ENCODE measurements at places on chromosomes 2 and 18.
A peak's percentile ranks its signal among the peaks of the same experiment; 100 is the strongest.

GRCh38 chr18:46008531-46008930 is 41.4 kb upstream of the EPG5 start:
- no peak for DNase-seq

DNA sequence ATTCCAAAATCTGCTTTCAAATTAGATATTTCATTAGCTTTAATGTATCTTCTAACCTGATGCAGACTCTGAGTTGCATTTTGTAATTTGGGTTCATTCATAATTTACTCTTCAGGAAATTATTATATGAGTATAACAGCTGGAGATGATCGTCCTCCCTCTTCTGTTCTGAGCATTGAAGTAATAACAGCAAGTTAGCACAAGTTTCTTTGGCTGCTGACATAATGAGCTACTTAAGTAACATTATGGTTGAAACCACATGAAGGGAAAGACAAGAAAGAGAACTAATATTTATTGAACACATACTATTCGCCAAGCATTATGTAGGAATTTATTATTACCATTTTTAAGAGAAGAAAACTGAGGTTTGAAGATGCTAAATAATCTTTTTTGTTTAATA is 75.1 kb downstream of the CPO start:
- no peak for DNase-seq

- no peak for DNase-seq
These were observed 43.6 kb downstream of the MAPRE2 start for GRCh38 chr18:35084494-35085449.

GRCh38 chr2:2026252-2026831 is 282.0 kb upstream of the PXDN start:
- no peak for DNase-seq

GRCh38 chr2:40487602-40488001 is 35.7 kb upstream of the SLC8A1 start:
- DNase-seq = no peak

DNA sequence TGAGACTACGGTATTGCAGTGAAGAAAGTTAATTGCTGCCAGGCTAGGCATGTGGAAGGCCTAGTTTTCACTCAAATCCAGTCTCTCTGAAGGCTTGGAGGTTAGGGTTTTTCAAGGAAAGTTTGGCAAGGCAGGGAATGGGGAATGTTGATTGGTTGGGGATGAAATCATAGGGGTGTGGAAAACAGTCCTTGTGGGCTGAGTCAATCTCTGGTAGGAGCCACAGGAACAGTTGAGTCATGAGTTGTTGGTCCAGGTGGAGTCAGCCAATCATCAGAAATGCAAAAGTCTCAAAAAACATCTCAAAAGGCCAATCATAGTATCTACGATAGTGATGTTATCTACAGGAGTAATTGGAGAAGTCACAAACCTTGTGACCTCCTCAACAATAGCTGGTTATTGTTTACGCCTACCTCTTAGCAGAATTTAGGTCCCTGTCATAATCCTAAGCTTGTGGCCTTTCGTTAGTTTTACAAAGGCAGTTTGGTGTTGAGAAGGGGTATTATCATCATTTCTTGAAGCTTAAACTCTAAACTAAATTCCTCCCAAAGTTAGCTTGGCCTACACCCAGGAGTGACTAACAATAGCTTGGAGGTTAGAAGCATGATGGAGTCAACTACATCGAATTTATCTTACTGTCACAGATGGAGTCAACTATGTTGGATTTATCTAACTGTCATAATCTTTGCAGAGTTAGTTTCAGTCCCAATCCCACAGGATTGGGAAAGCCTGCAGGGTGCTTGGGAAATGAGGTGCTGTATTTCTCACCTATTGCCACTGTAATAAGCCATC is 33.7 kb upstream of the APCDD1 start:
- DNase-seq = no peak

- no peak for DNase-seq
These were observed at the start of gene TMEM185B for GRCh38 chr2:120223034-120223912. TSS of gene TMEM185B (minus strand) at chr2:120223400. CDS start at chr2:120222976, 424 bp downstream.

DNA sequence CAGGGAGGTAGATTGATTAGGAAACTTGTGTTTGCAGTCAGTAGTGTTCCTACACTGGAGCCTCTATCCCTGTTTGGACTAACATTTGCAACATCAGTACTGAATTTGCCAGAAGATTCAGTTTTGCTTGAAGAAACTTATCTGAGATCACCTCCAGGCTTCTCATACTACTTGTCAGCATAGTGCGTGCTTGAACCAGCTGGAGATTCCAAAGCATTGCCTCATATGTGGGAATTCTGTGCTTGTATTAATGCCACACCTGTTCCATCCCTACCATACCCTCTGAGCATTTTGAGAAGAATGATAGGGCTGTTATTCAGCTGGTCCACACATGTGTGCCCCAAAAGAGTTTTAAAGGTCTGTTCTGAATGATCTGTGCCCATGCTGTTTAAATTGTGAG is 148.7 kb downstream of the RAPGEF4 start:
- no peak for DNase-seq

DNA sequence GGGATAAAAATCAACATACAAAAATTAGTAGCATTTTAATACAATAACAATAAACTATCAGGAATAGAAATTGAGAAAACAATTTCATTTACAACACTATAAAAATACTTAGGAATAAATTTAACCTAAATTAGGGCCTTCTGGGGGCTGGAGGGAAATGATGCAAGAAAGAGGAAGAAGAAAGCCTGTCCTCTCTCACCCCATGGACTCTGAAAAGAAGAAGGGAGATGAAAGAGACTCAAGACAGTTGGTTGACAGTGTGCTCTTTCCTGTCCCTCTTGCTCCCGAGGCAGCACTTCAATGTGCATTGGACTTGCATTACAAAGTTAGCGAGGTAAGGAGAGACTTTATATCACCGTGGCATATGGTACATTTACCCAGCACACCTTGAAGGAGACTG is 88.5 kb downstream of the VAPA start:
- DNase-seq = no peak

- DNase-seq = peak; percentile 4
These were observed 40.0 kb upstream of the SULT1C3 start for GRCh38 chr2:108199726-108200125.

- no peak for DNase-seq
These were observed 682 bp upstream of the SCLY start for GRCh38 chr2:238060096-238060541.

DNA sequence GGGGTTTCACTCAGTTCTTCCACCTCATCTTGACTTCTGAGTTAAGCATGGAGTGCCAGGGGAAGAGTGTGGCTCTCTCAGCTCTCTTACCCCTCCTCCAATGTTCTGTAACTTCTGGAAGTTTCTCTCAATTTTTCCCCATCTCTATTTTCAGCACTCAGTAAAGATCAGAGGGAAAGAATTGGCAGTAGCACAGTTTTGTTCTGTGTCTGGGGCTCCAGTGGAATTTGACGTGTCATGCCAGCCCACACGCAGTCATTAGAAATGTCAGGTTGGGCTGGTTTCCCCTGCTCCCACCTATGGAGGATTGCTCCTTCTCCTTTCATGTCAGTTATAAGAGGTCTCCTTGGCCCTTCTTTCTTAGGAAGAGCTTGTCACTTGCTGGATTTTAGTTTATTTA is 104.6 kb upstream of the COL3A1 start:
- DNase-seq = no peak

GRCh38 chr2:36389091-36389564 is 33.5 kb downstream of the CRIM1 start:
- no peak for DNase-seq

DNA sequence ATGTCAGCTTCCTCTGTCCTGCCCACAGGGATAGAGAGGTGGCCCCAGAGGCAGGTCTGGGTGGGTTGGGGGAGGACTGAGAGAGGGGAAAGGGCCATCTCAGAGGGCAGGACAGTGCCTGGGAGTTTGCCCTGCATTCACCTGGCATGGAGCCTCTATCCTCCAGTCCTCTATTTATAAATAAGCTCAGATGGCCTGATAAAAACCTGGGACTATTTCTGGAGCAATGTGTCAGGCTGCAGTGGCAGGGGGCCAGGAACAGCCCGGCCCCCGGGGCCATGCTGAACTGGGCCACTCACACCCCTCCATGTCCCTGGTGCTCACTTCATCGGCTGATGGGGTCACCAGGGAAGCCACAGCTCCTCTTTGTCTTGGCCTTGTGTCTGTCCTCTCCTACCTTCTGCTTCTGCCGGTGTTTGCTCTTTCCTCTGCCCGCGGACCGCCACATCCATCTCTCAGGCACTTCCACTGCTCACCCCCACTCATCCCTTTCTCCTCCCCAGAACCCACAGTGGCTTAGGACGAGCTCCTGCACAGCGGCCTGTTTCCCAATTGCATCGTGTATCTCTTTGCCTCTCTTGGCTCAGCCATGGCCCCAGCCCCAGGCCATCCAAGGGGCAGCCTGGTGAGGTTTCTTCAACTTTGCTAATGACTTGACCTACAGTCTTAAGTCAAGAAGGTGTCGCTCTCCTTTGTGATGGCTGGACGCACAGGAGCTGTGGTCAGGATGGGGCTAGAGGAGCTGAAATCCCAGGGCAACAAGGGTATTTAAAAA is 38.8 kb downstream of the SCTR start:
- no peak for DNase-seq

- no peak for DNase-seq
These were observed 305.7 kb upstream of the SKOR2 start for GRCh38 chr18:47557160-47557559.

DNA sequence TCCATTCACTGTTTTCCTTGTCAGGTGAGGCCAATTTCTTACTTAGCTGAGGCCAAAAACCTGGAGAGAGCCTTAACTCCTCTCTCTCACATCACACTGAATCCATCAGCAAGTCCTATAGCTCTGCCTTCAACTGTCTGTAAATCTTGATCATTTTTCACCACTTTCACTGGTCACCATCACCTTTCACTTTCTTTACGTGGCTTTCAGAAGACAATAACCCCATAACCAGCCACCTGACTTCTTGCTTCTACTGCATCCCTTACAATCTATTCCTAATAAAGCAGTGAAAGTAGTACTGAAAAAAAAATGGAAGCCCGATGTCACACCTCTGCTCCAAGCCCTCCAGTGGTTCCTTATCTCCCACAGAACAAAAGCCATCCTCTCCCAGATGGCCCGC is 7.7 kb downstream of the LOXL3 start:
- no peak for DNase-seq

DNA sequence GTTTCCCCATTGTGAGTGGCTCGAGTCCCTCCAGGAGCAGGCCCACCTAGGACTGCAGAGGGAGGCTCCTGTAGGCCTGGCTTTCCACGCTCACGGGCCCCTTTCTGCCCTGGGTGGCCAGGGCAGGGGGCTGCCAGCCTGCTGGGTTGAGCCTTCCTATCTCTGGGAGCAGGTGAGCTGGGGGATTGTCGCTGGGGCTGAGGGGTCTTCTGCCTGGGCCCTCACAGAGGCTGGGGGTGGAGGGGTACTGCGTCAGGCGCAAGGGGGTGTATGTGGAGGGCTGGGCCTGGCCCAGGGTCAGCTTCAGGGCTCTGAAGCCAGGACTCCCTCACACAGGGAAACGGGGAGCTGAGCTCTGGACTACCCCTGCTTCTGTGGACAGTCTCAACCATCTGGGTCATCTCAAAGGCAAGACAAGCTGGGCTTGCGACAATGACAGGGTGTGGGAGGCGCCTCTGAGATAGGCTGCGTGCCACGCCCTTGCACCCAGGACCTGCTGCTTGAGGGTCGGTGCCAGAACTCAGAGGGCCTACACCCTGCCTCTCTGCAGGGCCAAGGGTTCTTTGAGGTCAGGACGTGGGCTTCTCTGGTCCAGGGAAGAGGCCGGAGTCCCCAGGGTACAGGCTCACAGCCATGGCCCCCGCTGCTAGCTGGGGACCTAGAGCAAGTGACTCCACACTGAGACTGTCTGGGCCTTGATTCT is 206.1 kb downstream of the TWIST2 start:
- no peak for DNase-seq

- DNase-seq = no peak
These were observed 121.8 kb downstream of the FHOD3 start for GRCh38 chr18:36419188-36419899.

DNA sequence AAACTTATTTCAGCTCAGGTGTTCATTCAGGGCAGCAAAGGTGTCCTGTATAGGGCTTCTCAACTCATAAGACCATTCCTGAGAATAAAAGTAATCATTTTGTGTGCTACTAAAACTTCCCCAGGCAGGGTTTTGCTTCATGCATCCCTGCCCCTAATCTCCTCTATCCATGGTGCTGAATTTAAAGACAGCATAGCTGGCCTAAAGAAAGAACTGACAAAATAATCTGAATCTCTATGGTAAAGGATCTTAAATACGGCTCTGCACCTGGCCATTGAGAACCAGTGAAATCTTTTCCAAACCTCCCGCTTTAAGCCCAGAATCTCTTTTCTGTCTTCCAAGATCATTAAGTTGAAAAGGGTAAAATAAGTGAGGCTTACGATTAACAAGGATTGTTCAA is 292.1 kb upstream of the KLHL29 start:
- no peak for DNase-seq

DNA sequence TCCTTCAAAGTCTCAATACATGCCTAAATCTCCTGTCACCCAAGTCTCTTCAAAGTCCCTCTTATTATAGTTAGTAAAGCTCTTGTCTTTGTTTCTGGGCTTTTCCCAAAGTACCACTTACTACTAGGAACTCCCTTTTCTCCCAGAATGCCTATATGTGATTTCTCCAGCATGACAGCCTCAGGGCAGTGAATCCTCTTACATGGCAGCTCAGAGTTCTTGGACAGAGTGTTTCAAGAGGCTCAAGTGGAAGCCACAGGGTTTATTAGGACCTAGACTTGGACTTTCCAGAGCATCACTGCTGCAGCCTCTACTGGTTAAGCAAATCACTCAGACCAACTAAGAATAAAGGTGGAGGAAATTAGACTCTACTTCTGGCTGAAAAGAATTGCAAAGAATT is 98.9 kb downstream of the CSRNP3 start:
- no peak for DNase-seq

GRCh38 chr2:219676586-219676985 is 49.2 kb downstream of the SLC4A3 start:
- DNase-seq = no peak

- DNase-seq = no peak
These were observed 10.8 kb upstream of the SESTD1 start for GRCh38 chr2:179275253-179276012.

- DNase-seq = no peak
These were observed 176.1 kb upstream of the KLF7 start for GRCh38 chr2:207341804-207342203.

DNA sequence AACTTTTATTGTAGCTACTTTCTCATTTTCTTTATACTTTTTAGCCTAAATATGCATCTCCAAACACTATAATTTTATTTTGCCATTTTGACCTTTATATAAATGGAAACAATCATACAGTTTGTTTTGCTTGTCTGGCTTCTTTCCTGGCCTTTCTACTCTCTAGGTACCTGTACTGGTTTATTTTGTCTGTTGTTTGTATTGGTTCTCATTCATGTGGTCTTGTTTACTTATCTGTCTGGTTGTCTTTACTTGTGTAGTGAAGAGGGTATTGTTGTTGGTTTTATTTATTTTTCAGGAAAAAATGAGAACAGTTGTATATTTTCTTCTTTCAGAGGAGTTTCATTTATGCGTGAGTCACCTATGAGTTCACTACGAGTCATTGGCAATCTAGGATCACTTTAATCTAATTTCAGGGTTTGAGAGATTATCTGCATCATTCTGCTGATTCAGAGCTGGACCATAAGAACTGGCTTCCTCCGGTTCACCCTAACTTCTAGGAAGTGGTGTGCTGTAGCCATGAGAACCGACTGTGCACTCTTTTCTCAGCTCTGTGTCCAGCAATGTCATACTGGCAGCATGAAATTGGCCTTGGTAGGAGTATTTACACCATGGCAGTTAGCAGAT is 33.1 kb upstream of the HDAC4 start:
- DNase-seq = no peak

Data from AG04449 (cell line).